ENCODE measurements at places on chromosomes 1 and 21.
A peak's percentile ranks its signal among the peaks of the same experiment; 100 is the strongest.

DNA sequence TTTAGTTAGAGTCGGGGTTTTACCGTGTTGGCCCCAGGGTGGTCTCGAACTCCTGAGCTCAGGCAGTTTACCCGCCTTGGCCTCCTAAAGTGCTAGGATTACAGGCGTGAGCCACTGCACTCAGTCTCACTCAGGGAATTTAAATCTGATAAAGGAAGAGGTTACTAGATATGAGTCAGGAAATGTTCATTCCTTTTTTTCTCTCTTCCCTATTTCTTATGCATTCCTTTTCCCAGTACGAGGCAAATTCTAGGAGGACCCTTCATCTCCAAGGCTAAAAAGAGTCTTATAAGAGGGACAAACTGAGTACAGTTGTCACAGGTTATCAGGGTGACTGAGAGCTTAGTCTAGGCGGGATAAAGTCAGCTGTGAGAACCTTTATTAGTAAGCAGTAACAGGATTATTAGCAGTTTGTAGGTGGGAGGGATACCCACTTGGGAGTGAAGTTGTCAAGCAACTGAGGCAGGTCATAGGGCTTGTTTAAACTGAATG, 9.1 kb downstream of the MACF1 start:
- no peak for DNase-seq

- no peak for DNase-seq
Measured at GRCh38 chr1:227786673-227787512, 28.6 kb upstream of the PRSS38 start.

GRCh38 chr21:36023092-36023480, 37.2 kb downstream of the SETD4 start:
- DNase-seq: no peak

DNA sequence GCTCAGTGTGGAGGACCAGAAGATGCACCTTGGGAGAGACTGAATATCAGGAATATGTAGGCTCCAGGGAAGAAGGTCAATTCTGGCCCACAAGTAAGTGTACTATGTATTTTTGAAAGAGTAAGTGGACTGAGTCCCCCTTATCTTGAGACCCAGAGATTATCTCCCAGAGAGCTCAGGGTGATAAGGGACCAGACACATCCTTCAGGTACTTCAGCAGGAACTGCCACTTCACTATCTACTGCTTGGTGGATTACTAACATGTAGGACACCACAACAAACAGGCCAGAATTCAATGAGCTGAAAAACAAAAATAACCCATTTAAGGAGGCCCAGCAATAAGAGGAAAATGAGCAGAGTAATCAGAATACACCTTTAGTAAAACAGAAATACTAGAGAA, 119.2 kb downstream of the ZNF644 start:
- DNase-seq: no peak

GRCh38 chr1:188590641-188591040, 1761.9 kb downstream of the PLA2G4A start:
- no peak for DNase-seq

- no peak for DNase-seq
Measured at GRCh38 chr1:77582905-77583304, 99.6 kb downstream of the ZZZ3 start.

GRCh38 chr1:214514032-214514818, 37.2 kb downstream of the PTPN14 start:
- no peak for DNase-seq

GRCh38 chr1:225544263-225544662, 108.7 kb downstream of the ENAH start:
- no peak for DNase-seq

GRCh38 chr1:22056043-22056442, 3.5 kb downstream of the CDC42 start:
- DNase-seq: no peak

GRCh38 chr1:92346866-92347640, 48.2 kb downstream of the RPAP2 start:
- no peak for DNase-seq

DNA sequence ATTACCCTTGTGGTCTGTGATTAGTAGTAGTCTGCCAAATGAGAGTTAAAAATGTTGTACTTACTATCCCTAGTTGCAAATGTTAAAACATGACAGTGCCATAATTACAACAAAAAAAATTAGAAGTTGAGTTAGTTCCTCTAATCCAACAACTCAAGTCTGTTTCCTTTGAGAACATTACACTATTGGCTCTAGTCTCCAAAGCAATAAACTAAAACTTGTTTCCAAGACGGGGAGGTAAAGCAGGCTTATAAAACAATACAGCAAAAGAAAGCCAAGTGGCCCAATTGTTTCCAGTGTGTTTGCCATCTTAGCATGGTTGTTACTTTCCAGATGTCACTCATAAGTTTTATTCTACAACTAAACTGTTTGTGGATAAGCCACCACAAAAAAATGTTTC, 11.6 kb downstream of the KYAT3 start:
- DNase-seq: no peak

- no peak for DNase-seq
Measured at GRCh38 chr1:85339089-85339488, 62.7 kb upstream of the BCL10 start.

GRCh38 chr1:71784241-71784640, 498.1 kb downstream of the NEGR1 start:
- DNase-seq: no peak

DNA sequence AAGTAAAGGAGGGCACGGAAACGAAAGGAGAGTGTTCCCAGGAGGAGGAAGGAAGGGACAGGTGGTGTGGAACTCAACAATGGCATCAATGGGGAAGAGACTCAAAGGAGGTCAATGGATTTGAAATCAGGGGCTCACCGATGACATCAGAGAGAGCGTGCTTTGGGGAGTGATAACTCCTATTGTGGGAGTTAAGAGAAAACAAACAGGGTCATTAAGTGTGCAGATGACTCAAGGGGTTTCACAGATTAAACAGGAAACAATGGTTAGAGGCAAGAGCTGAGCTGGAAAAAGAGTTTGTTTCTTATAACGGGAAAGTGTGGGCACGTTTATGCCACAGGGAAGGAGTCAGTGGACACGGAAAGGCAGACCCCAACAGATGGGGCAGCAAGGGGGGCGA, 629.1 kb downstream of the SMYD3 start:
- DNase-seq: no peak

- peak; percentile 79 for DNase-seq
Measured at GRCh38 chr1:28668191-28668955, at the start of gene GMEB1. GMEB1 (plus strand) TSS chr1:28668784; CDS start chr1:28683613, 14,829 bp downstream.

GRCh38 chr21:34514576-34515115, 2.6 kb upstream of the KCNE1 start:
- DNase-seq: no peak

DNA sequence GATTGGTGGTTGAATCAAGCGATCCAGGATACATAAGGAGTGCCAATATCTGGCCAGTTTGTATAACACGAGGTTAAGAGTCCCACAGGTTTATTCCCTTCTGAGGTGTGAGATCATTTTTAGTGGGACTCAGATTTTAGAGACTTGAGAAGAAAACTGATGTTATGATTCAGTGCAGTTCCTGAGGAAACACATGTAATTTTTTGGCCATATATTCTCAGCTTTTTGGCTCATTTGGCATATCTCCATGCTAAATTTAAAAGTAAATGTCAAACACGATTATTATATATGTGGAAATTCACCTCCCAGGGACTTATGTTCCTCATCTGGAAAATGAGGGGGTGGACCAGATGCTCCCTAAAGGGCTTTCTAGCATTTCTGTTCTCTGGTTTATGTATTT, 39.2 kb upstream of the SERBP1 start:
- DNase-seq: no peak

GRCh38 chr1:60874718-60875117, 207.6 kb upstream of the NFIA start:
- DNase-seq: no peak

DNA sequence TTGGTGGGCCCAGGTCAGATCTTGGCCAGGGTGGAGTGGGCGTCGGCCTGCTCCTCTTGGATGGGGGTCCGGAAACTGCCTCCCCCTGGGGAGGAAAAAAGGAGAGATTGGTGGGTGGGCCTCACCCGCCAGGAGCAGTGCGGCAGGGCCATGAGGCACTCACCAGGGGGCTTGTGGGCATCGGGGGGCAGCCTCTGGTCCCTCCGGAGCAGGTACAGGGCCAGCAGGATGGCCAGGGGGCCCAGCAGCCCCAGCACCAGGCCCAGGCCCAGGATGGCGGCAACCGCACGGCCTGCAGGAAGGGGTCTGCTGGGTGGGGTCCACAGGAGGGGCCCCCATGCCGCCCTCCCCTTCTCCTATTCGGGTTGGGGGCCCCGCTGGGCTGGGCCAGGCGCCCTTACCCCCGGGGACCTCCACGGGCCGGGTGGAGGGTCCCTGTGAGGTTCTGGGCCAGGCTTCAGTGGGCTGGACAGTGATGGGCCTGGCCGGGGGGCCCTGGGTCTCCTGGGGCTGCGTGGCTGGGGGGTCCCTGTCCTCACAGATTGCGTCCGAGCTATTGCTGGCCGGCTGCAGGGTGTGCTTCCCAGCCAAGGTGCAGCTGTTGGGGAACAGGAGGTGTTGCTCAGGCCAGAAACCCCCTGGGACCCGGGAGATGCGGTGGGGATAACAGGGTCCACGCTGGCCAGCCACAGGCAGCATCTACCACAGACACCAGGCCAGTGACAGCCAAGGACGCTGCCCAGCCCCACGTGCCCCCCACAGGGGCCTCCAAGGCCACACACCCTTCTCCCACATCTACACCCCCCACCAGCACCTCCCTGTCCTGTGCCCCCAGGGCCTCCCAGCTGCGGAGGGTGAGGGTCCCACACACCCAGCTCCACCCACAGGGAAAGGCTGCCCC, 2.2 kb downstream of the TNFRSF4 start:
- DNase-seq: no peak

GRCh38 chr1:183910845-183911244, 105.9 kb downstream of the RGL1 start:
- no peak for DNase-seq

DNA sequence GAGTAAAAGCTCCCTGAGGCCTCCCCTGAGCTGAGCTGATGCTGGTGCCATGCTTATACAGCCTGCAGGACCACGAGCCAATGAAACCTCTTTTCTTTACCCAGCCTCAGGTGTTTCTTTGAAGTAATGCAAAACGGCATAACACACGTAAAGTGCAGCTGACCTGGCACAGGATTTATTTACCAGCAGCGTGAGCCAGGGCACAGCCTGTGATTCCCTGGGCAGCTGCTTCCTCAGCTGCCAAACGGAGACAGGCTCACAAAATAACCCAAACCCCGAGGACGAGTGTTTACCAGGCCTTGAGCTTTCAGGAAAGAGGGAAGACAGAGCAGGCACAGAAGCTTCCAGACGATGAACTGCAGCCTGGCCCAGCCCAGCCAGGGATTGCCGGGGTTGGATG, 120.6 kb upstream of the ARHGEF16 start:
- no peak for DNase-seq

GRCh38 chr21:15742052-15742670, 12.4 kb downstream of the USP25 start:
- no peak for DNase-seq

- DNase-seq: no peak
Measured at GRCh38 chr1:195769461-195769860, 838.8 kb downstream of the KCNT2 start.

- no peak for DNase-seq
Measured at GRCh38 chr1:25112400-25112799, 119.9 kb downstream of the SYF2 start.

DNA sequence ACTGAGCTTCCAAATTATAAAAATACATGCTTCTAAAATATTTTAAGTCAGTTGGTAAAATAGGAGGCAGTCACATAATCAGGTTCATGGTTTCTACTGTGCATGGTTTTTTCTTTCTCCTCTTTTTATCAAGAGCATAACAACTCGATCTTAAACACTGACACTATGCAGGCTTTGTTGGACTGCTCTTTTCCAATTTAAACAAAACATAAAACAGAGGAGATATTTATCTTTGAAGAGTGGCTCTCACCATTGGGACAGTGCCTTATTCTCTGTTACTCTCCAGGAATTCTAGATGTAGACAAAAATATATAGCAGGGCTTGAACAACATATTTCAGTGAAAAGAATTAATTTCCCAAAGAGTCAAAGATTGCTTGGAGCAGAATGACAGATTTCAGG, 883.5 kb upstream of the ADGRL2 start:
- no peak for DNase-seq

- no peak for DNase-seq
Measured at GRCh38 chr1:242139442-242139841, 140.5 kb upstream of the MAP1LC3C start.

DNA sequence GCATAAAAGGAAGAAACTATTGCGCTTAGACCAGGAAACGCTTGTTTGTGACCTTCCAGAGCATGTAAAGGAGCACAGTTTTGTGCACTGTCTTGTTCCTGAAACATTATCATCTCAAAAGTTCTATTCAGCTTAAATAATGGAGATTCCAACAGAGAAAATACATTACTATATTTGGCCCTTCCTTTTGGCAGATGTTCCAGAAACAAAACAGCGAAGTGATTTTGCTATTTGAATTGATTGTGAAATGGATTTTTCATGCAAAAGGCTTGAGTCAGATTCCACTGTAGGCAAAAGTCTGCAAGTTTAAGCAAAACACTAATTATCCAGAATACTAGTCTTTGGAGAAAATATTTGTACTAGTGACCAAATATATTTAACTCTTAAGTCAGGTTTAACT, 80.3 kb upstream of the PTBP2 start:
- DNase-seq: no peak

DNA sequence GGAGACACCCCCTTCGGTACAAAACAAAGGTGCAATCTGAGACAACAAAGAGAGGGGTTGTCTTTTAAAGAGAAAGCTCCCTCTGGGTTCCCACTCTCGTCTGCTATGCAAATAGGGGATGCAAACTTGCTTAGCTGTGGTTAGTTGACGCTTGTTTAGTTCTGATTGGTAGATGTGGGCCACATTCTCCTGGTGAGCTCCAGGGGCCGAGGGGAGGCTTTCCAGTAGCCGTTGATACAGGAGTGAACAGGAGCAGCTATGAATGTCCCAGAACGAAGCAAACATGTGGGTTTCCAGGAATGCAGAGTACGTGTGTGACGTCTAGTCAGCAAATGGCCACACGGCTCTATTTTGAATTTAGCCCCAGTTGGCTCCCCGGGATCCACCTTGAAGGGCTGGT, 14.7 kb downstream of the TFF2 start:
- no peak for DNase-seq

- no peak for DNase-seq
Measured at GRCh38 chr1:63873751-63874150, 99.9 kb downstream of the ROR1 start.

Measured in activated CD4-positive, alpha-beta T cell treated with anti-CD3 and anti-CD28 coated beads, Interleukin-2, amount 50 U/mL, for 4 hours (primary cell).